ENCODE measurements at places on chromosomes 13 and 19.

- DNase-seq, result peak; percentile 78
Measured at GRCh38 chr13:114078461-114079451, 53.7 kb downstream of the RASA3 start.

DNA sequence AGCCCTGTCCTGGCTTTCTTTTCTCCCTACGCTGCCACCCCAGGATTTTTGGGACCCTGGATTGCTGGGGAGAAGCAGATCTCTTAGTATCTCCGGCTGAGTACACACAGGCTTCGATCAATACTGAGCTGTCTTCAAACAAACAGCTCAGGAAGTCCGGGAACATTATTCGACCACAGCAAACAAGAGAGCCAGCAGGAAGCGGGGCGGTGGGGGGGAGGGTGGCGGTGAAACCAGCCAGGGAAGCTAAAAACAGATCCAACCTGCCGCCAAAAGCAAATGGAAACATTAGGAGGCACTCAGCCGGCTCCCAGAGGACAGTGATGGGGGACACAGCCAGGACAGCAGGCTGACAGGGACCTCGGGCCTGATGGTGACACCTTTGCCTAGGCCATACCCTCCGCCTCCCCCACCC is 12.2 kb upstream of the BCAM start:
- DNase-seq, result no peak

GRCh38 chr19:29528350-29528945 is 2.7 kb downstream of the VSTM2B start:
- peak; percentile 34 for DNase-seq

GRCh38 chr13:75458696-75459422 is 23.1 kb downstream of the TBC1D4 start:
- DNase-seq, result no peak

Data from fibroblast of gingiva (primary cell).